Stimulated activated naive CD4-positive, alpha-beta T cell treated with Interleukin-2 at 50 U/mL for 16 hours (primary cell): ENCODE measurements at places on chromosomes 7 and 10.
A peak's percentile ranks its signal among the peaks of the same experiment; 100 is the strongest.

GRCh38 chr7:112665709-112666108, 124.5 kb downstream of the TMEM168 start:
- DNase-seq, result no peak

DNA sequence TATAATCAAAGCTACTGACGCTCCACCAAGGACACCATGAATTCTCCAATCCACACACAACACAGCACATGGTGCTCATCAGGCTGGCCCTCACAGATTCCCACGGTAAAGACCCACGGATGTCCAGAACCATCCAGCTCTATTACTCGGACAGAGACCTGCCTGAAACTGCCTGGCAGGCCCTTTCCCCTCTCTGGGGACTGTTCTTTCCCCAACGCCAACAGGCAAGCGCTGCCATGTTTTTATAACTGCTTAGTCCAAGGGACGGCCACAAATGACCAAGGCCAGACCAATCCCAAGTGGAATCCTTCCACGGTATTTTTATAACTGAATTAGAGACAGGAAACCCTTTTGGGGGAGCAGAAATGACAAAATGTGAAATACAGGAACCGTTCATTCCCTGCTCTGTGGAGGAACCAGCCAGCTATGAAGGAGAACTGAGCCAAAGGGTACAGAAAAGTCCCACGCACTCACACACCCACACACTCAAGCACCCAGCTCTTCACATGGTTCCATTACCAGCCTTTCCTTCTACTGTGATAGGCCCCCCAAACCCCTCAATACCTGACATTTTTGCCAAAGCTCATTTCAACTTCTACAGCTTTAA, 4.1 kb downstream of the PIP4K2A start:
- no peak for DNase-seq

GRCh38 chr10:14604181-14605142, 170.2 kb downstream of the FAM107B start:
- DNase-seq, result peak; percentile 68

- no peak for DNase-seq
Observed at GRCh38 chr10:21498377-21498776, 27.1 kb downstream of the SKIDA1 start.

DNA sequence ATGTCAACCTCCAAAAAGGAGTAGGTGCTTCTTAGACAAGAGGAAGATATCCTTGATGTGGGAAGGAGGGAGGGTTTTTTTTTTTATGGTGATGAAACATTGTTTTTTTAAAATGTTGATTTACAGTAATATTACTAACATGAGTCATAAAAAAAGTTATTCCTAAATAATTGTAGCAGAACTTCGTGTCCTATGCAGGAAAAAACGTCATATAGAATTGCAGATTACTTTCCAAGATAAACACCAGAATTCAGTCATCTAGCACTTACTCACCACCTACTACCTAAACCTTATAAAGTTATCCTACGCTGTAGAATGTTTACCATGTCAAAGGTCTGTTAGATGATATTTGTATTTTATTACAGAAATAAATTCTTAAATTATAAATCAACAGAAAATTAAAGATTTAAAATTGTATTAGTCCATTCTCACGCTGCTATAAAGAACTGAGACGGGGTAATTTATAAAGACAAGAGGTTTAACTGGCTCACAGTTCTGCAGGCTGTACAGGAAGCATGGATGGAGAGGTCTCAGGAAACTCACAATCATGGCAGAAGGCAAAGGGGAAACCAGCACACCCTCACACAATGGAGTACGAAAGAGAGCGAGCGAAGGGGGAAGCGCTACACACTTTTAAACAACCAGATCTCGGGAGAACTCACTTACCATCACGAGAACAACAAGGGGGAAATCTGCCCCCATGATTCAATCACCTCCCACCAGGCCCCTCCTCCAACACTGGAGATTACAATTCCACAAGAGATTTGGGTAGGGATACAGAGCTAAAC, 105.2 kb upstream of the NEBL start:
- no peak for DNase-seq

- DNase-seq, result no peak
Observed at GRCh38 chr10:84563355-84563754, 235.0 kb downstream of the CCSER2 start.

- DNase-seq, result no peak
Observed at GRCh38 chr10:33344676-33345075, 10.2 kb upstream of the NRP1 start.
